NCI-H2227 treated with DMSO at 0.1 percent for 48 hours (cell line): ENCODE measurements at places on chromosomes 5 and 9.

DNA sequence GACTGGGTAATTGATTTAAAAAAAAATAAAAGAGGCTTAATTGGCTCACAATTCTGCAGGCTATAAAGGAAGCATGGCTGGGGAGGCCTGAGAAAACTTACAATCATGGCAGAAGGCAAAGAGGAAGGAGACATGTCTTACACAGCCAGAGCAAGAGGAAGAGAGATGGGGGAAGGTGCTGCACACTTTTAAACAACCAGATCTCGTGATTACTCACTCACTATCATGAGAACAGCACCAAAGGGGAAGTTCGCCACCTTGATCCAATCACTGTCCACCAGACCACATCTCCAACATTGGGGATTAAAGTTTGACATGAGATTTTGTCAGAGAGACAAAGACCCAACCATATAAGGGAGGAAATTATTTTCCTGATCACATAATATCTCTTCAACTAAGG, 138.8 kb upstream of the NR4A3 start:
- no peak for DNase-seq

- DNase-seq, result no peak
Measured at GRCh38 chr9:6417186-6417585, 4.2 kb downstream of the UHRF2 start.

DNA sequence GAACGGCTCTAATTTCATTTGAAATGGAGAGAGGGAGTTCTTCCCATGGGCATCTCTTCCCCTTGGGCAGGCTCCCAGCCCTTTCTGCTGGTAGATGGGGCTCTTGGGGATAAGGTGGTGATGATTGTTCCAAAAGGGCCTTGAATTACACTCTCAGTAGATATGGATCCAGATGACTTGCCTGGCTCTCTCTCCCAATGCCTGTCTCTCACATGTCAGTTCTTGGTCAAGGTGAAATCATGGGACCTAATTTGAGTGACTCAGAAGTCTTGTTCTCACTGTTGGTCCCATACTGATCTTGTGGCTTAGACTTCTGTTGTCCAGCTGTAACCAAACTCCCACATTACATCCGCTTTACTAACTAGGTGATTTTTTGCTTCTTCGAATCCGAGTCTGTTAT, 317.0 kb upstream of the RFX3 start:
- no peak for DNase-seq

DNA sequence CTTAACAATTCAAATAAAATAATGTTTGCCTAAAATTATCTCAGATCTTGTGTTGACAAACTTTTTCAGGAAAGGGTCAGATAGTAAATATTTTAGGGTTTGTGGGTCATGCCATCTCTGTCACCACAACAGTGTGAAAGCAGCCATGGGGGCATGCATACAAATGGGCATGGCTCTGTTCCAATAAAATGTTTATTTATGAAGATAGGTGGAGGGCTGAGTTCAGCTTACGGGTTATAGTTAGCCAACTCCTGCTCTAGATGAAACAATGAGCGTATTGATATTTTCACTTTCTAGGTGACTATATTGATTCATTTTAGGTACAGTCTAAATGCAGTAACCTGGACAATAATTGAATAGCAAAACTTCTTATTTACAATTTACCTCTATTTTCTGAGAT, 533.8 kb upstream of the CLINT1 start:
- DNase-seq, result no peak

DNA sequence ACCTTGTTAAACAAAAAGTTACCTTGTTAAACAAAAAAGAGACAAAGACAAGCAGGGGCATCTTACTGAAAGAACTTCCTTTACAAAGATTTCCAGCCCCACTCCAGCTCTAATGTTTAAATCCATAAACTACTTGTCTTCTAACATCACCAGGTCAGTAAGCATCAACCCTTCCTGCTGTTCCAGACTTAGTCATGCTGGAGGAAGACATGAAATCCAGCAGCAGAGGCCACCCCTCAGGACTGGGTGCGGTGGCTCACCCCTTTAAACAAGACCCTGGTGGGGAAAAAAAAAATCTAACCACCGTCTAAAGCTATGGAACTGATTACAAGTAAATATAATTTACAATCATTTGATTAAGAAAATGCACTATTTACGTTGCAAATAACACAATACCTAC, 9.1 kb downstream of the PDCL start:
- DNase-seq, result no peak

DNA sequence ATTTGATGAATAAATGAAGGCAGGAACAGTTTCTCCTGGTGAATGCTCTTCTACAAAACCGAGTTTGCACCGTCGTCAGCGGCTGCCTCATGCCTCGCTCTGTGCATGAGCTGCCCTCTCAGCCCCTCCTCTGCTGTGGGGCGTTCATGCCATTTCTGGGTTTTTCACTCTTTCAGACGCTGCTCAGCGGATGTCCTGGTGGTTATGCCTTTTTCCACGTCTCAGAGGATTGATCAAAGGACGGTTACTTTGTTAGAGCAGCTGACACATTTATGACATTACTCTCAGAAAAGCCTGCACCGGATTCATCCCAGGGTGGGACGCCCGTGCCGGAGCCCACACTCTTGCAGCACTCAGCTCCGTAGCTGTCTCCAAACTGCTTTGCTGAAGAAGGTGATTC, 195.9 kb upstream of the PPP1R26 start:
- no peak for DNase-seq

GRCh38 chr9:33130961-33131789, 36.0 kb downstream of the B4GALT1 start:
- no peak for DNase-seq

- no peak for DNase-seq
Measured at GRCh38 chr9:101566904-101567724, 27.7 kb downstream of the PPP3R2 start.

- DNase-seq, result no peak
Measured at GRCh38 chr9:6822696-6823095, 64.9 kb downstream of the KDM4C start.

DNA sequence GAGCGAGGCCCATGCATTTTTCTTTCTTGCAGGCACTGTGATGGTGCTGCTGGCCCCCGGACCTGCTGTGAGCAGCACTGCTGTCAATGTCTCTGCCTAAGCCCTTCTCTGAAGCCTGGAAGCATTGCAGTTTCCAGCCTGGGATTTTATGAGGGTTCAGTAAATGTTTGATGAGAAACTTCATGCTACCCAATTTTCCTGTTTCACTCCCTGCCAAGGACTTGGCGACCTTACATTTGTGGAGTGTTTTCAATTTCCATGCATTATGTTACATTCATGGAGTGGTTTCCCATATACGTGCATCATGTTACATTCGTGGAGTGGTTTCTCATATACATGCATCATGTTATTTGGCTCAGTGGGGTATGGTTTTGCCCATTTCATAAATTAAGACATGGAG, 90.7 kb upstream of the PTCH1 start:
- DNase-seq, result no peak

DNA sequence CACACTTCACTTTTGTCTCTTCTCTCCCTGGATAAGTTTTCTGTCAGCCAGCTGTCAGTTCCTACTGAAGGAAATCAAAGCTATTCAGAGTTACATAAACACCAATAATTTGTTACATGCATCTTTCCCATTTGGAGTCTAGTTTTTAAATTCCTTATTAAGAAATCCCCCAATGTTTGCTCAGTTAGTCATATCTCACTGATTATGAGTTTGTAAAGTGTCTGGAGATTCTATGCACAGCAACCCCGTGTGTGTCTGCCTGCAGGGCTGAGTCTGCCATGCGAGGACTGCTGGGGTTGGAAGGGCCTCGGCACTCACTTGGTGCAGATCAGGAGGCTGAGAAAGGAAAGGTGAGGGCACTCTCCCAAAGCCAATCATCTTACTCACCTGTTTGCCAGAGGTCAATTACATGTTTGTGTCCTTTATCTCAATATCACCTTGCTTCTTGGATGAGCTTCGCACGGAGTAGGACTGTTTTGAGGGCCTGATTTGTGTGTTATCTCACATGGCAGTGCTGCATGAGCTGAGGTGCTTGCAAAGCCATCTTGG, 3.3 kb downstream of the ANKRD34B start:
- no peak for DNase-seq

DNA sequence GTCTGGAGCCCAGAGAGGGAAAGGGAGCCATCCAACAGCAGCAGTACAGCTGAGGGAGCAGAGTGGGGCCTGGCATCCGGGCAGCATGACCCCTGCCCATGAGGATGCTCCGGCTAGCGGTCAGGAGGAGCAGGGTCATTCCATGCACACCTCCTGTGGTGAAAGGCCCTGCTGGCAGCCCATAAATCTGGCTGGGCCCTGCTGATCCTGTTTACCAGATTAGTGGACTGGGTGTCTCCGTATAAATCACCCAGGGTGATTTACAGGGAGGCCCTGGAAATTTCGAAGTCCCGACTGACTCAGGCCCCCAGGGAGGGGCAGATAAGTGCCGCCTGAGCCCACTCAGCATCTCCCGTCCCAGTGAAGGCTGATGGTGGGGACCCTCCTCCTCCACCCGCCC, 117.6 kb upstream of the HAND1 start:
- DNase-seq, result no peak

- no peak for DNase-seq
Measured at GRCh38 chr9:2420543-2420942, 201.0 kb upstream of the VLDLR start.

- DNase-seq, result no peak
Measured at GRCh38 chr9:89342948-89343347, 24.6 kb downstream of the SECISBP2 start.

DNA sequence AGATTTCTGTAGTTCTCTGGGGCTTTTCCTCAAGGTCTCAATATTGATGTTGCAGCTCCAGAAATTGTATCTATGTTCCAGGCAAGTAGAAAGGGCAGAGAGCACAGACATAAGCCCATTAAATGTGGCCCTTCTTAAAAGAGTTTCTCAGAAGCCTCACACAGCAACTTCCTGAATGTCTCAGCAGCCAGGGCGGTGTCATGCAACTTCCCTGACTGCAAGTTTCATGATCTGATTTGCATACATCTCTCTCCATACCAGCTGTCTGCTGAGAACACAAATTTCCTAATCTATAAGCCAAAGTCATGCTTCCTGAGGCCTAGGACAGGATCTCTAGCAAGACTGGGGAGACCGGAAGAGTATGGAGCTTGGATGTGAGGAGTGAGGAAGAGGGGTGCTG, 13.0 kb downstream of the RGS7BP start:
- DNase-seq, result no peak

DNA sequence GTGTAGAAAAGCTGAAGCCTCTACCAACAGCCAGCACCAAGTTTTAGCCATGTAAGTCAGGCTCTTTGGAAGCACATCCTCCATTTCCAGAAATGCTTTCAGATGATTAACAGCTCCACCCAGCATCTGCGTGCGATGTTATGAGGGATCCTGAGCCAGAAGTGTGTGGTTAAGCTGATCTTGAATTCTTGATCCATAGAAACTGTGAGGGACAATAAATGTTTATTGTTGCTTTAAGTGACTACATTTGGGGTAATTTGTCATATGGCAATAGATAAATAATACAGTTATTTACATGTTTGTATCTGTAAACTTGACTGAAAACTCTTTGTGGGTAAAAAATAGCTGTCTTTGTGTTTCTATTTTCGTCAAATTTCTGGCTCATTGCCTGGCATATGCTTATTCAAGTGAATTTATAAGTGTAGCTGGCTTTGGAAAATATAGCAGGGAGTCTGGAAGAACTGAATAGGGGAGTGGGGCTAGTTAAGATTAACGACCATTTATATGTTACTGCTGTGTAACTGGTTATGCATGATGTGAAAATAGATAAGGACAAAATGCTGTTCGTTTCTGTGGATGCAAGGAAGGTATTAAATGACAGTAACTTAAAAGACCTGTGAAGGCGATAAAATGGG, 234.1 kb downstream of the LRRC70 start:
- DNase-seq, result no peak

- DNase-seq, result no peak
Measured at GRCh38 chr5:68178579-68178978, 37.0 kb upstream of the PIK3R1 start.

GRCh38 chr5:97501286-97501964, 318.4 kb upstream of the RIOK2 start:
- DNase-seq, result no peak

- no peak for DNase-seq
Measured at GRCh38 chr5:145470396-145470979, 364.7 kb downstream of the PRELID2 start.

GRCh38 chr5:131528682-131529081, 106.3 kb downstream of the RAPGEF6 start:
- no peak for DNase-seq

- DNase-seq, result no peak
Measured at GRCh38 chr5:142994218-142994617, 224.0 kb downstream of the ARHGAP26 start.

- no peak for DNase-seq
Measured at GRCh38 chr5:9692576-9692975, 62.4 kb upstream of the TAS2R1 start.
